ENCODE measurements at places on chromosomes 2 and 18. TPM values are rescaled to one million over a fixed set of nuclear protein-coding genes. Genes with fewer than 3 reads are reported as not detected.

The FBXO41 gene
- total RNA-seq = 3.5 TPM

The GALNT14 gene
- total RNA-seq = 0.21 TPM

GRCh38 chr2:167289651-167290410, 401.6 kb downstream of the XIRP2 start:
- no peak for DNase-seq

DNA sequence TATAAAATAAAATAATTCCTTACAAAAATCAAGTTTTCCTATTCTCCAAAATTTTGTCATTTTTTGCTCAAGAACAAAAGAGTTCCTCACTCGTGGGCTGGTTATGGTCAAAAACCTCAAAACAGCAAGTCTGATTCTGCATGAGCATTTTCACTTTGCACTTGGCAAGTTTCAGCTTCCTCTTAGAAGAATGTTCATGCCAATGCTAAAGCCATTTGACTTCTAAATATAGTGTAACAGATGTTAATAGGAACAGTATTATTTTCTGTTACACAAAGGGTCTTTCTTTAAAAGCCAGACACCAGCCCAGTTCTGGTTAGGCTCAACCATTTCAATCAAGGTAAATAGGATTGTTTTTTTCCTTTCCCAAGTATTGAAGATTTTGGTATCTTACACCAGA, 261.3 kb upstream of the CCDC68 start:
- no peak for DNase-seq

DNA sequence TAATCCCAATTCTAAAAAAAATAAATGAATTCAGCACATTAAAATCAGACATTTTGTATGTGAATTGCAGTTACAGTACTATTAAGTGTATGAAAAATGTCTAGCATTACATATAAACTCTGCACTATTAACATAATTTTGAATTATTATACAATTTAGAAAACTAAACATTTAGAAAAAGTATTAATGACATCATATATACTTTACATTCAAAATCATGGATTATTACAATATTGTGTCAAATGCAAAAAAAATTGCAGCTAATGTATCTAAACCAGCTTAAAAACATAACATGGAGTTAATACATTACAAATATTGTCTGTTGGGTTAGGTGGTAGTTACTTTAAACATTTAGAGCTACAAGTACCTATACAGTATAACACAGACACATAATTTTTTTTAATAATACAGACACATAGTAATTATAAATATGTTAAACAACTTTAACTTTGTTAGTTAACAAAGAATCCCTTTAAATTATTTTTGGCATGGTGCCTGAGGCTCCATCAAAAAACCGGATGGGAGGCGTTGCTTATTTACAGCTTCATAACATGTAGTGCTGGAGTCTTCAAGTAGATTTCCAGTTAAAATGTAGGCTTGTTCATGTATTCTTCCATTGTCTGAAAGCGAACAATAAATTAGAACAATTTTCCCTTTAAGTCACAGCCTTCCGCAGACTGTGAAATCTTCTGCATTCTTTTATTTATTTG, 79.1 kb downstream of the AP1S3 start:
- DNase-seq = no peak
